ENCODE measurements at places on chromosomes 5 and 9.

GRCh38 chr5:109788596-109788995 is 98.9 kb downstream of the MAN2A1 start:
- no peak for DNase-seq

- no peak for DNase-seq
Measured at GRCh38 chr9:111825468-111826145, 30.9 kb upstream of the SHOC1 start.

- no peak for DNase-seq
Measured at GRCh38 chr5:1009359-1010180, 968 bp downstream of the NKD2 start.

DNA sequence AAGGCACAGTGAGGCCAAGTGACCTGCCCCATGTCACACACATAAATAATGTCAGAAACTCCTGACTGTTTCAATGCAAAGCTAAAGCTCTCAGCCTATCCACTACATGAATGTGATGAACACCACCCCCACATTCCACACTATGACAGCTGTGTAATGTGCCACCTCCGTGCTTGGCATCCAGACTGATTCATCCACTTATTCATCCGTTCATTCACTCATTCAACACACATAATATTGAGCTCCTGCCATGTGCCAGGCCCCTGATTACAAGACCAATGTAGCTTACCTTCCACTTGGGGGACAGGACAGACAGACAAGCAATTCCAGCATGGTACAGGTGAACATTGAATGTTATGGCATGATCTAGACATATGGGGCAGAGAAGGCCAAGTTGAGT is 46.2 kb upstream of the FABP6 start:
- no peak for DNase-seq

DNA sequence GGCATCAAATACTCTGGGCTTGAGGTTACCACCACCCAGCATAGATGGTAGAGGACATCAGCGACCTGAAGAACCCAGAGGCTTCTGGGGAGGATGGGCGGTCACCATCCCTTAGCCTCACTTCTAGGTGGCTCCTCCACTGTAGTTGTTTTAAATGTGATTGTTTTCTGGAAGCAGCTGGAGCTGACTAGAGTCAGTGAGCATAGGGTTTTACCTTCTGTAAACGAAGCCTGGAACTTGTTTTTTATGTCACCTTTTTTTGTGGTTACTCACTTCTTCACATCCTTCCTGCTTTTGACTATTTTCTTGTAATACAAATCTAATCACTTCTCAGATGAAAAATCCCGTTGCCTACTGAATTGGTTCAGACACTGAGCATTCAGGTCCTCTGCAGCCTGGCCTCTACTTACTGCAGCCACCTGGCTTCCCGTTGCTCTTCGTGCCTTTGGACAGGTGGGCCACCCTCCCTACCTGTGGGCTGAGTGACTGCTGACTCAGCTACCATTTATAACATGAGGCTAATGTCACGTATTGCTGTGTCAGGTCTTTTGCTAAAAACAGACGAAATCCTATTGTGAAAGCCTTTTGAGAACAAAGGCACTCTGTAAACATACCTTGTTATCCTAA is 167.8 kb downstream of the MAN2A1 start:
- no peak for DNase-seq

DNA sequence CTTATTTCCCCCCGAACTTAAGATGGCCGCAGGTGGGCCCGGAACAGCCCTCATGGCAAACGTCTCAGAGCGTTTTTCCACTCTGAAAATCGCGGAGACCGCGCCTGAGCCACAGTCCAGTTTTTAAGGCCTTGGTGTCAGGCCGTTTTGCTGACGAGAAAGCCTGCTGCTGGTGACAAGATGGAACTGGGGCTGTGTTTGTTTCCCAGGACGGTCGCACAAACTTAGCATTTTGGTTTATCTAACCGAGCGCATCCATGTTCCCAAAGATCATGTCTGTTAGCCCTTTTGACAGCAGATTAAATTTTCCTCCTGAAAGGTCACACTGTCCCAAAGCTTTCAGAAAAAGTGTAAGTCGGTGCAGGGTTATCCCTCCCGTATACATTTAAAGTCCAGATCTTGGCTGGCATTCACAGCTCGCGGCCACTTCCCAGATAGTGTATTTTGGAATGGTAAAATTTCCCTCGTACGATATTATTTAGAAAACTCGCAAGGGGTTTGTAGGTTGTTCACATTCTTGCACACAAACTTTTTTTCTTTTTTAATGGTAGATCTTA is 812 bp downstream of the SREK1 start:
- peak; percentile 25 for DNase-seq

- no peak for DNase-seq
Measured at GRCh38 chr5:82885627-82886389, 191.4 kb downstream of the TMEM167A start.

DNA sequence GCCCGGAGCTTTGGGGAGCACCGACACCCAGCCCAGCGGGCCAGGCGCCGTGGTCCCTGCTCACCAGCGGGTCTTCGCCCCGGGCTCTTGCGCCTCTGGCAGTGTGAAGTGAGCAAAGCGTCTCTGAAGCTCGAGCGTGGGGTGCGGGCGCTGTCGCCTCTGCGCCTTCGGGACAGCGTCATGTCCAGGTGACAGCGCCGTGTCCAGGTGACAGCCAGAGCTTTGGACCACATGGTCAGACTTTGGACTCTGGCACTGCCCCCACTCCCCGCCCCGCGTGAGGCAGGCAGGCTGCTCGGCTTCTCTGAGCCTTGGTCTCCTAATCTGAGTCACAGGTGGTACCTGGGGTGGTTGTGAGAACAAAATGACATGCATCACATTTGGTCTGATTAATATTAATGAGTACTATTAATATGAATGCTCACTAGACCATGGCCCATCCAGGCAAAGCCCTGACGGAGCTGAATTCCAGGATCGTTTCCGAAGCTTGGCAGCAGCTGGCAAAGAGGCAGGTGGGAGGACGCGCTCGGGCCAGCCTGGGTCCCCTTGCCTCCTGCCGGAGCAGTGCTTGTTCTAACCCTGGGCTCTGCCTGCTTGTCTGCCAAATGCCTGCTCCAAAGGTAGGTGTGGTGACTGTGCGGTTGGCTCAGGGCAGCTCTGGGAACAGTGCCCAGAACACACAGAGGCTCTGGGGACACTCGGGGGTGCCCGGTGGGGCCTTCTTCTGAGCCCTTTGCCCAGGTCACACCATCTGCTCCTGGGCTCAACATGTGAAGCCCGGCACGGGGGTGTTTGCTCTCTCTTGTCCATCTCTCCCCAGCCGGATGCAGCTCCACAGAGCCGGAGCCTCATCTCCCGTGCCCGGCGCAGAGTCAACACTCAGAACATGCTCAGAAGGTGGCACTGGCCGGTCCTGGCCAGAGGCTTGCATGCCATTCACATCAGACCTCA is 157.1 kb downstream of the OLFM1 start:
- no peak for DNase-seq

DNA sequence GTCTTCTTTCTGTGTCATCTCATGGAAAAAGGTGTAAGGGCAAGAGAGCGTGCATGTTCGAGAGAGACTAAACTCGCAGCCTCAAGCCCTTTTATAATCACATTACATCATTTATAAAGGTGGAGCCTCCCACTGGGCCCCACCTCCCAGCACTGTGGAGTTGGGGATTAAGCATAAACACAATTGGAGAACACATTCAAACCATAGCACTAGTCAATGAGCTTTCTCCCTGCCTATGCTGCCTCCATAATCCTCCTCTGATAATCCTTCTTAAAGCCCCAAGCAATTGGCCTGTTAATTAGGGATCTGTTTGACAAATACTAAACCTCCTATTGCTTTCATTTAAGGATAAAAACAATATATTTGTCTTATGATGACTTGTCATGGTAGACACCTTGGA is 99.6 kb downstream of the NMUR2 start:
- DNase-seq, result no peak

- no peak for DNase-seq
Measured at GRCh38 chr5:12865529-12865928, 961.3 kb upstream of the CTNND2 start.

- no peak for DNase-seq
Measured at GRCh38 chr9:8365029-8365428, 565.5 kb upstream of the DMAC1 start.

GRCh38 chr5:150458802-150459557 is 9.4 kb upstream of the RPS14 start:
- peak; percentile 64 for DNase-seq

GRCh38 chr5:90161414-90161813 is 248.1 kb downstream of the CETN3 start:
- no peak for DNase-seq

DNA sequence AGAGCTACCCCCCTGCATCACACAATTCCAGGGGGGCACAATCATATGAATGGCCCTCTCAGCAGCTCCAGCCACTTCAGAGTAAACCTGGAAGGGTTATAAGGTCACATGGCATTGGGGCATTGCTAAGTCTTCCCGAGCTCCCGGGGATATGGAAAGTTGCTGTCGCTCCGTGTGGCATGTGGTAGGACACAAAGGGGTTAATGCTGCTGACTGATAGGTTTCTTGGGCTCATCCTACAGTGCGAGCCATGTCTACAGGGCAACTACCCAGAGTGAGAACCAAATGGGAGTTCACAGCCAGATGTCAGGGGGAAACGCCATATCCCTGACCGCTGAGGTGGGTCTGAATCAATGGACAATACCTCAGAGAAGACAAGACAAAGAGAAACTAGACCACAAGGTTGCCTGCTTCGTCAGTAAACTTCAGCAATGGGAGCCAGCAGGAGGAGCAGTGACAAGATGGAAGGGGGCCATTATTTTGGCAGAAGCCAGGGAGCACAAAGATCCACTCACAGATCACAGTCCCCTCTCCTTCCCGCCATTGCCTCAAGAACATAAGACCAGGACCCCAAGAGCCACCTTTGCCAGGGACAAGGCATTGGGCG is 52.4 kb upstream of the SHISAL2B start:
- no peak for DNase-seq

GRCh38 chr9:69273161-69273560 is 51.9 kb upstream of the ENTREP1 start:
- DNase-seq, result no peak

- no peak for DNase-seq
Measured at GRCh38 chr5:87394411-87395165, 18.1 kb downstream of the CCNH start.

DNA sequence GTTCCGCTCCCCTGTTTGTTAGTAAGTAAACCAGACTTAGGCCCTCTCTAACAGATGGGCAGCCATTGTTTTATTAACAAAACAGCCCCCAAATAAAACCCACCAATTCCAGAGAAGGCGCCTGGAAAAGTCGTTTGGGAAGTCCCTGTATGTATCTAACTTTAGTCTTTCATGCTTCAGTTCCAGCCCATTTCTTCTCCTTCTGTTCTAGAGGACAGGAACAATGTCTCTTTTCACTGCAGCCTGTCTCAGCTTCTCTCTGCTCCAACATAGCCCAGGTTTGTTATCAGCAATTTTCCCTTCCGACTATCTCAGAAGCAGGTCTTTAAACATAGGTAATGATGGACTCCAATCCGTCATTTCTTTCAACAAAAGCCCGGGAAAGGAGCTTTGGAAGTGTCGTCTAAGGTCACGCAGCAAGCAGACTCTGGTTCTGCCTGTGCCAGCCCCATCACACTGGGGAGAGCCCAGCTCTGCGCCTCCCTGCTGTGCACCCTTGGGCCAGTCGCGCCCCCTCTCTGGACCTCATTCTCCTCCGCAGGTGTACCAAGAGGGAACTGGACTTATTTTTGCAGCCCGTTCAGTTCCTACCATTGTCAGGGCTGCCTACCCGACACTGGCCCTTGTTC is 9.6 kb upstream of the AKNA start:
- no peak for DNase-seq

- DNase-seq, result no peak
Measured at GRCh38 chr5:35924122-35924949, 14.1 kb downstream of the CAPSL start.

- no peak for DNase-seq
Measured at GRCh38 chr9:70367305-70367930, 47.0 kb downstream of the KLF9 start.

DNA sequence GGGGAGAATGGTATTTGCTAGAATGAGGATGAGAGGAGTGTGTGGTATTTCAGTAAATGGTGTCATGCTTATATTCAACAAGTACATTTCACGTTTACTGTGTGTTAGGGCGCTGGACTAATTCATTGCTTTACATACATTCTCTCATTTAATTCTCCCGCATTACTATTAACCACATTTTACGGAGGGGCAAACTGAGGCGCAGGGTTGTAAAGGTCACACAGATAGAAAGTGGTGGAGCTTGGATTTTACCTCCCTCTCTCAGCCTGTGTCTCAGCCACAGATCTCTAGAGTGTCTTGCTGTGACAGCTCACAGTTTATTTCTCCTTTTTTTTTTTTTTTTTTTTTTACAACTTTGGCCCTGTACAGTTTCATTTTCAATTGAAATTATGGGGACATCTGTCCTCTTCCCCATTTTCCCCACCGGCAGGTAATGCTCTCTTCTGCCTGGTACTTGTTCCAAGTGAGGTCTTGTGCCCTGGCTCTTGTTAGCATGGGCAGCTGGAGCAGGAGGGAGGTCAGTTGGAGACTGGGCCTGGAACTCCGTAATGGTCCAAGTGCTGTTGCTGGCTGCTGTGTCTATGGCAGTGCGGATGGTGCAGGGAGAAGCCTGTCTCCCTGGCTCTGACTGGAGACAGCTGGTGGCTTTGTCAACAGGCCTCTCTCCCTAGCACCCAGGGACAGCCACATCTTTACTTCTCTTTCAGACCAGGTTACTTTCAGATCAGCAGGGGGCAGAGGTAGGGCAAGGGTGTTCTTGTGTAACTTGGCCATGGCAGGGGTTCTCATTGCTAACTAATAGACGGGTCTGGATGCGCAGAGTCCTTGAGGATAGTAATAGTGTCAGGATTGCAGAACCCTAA is 20.5 kb upstream of the NDST1 start:
- DNase-seq, result no peak

DNA sequence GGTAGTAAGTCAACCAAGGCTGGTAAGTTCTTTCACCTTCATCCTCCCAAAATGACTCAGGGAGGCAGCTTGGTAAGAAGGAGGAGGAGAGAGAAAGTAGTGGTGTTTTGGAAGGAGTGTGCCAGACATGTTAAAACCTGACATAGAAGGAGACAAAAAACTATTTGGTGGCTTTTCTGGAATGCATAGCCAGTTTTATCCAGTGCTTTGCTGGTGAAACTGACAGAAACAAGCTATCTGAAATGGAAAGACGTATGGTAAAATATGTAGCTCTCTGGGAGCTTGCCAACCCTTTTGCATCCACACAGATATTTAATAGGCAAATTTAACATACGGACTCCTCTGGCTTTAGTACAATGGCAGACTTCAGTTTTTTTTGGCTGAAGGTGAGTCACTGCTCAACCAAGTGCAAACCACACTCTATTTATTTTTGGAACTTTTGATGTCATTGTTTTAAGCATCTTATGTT is 45.4 kb downstream of the RAB14 start:
- no peak for DNase-seq

GRCh38 chr9:3032898-3033297 is 189.0 kb upstream of the PUM3 start:
- no peak for DNase-seq

DNA sequence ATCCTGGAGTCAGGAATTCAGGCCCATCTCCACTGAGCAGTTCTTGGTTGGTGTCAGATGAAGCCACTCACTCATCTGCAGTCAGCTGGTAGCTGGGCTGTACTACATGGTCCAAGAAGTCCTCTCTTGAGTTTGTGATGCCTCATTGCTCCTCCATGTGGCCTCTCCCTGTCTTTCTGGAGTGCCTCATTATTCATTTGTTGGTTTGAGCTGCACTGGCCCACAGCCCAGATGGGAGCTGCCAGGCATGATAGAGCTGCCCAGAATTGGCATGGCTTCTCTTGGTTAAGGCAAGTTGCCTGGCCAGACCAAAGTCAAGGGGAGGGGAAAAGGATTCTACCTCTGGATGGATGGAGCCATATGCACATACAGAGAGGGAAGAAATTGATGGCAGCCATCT is 8.0 kb downstream of the PTCD2 start:
- no peak for DNase-seq
